ENCODE measurements at places on chromosomes 1 and 21.

GRCh38 chr1:88462096-88462487 is 222.0 kb upstream of the PKN2 start:
- no peak for DNase-seq

DNA sequence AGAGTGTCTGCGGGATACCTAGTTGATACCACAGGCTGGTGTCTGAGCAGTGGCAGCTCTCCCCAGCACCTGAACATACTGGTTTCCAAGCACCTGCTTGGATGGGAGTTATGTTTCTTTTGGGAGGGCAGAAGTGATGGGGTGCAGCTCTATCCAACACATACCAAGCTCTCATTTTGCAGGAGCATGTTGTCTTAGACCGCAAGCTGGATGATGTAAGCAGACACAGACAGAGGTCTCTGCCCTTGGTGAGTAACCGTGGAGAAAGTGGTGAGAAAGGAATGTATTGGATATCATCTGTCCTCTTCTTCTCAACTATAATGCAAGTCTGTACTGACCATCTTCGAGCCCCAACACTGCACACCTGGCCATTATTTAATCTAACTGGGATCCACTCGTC is 37.4 kb downstream of the ZNF496 start:
- no peak for DNase-seq

- DNase-seq = no peak
Observed at GRCh38 chr1:10900251-10900651, 103.8 kb upstream of the CASZ1 start.

DNA sequence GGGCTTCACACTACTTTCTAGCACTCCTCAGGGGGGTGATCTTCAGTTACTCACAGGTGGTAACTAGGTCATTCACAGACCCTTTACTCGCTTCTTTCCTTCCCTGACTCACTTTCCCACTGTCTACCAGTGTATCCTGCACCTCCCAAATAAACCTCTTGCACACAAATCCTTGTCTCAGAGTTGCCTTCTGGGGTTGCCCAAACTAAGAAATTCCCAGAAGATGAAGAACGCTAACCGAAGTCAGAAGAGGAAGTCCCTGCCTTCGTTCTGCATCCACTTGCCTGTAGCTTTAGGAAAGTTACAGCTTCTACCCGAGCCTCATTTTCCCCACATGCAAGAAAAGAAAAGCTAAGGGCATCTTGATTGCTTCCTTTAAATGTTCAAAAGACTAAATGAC is 11.9 kb upstream of the PADI4 start:
- no peak for DNase-seq

DNA sequence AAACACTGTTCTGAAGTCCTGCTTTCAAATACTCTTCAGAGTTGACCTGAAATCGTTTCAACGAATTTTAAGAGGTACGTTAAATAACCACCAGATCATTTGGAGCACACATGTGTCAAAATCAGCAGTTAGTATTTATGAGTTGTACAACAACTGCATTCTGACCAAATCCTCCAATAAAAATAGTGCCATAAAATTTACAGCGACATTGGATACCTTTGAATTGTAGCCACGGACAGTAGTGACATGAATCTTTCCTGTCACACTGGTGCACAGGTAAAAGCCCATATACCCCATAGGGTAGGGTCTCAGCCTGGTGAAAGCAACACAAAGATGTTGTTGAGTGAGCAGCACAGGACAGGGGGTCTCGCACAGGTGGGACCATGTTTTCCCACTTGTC is 121.5 kb downstream of the CLIC6 start:
- no peak for DNase-seq

DNA sequence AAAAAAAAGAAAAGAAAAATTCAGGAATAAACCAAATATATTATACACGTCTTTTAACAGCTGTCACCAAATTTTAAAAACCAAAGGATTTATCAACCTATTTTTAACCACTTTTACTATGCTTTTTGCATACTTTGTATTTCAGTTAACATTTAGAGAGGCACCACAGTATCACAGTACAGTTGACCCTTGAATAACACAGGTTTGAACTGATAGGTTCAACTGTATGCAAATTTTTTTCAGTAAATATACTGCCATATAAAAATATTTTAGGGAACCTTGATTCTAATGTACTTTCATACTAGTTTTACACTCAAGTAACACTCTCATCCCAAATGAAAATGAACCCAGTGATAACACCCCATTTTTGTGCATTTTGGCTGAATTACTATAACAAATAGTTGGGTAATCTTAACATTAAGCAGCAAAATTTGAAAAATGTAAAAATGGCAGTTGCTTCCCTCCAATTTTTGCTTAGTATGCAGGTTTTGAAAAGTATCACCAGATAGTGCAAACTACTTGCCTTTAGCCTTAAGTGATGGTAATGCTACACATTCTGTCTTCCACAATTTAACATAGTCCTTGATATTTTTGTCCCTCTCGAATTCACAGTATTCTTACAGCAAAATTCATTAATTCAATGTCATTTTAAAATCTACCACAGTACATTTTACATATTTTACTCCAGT is 10.8 kb upstream of the ADCY10 start:
- DNase-seq = no peak

- no peak for DNase-seq
Observed at GRCh38 chr1:43229826-43230780, 39.7 kb upstream of the TMEM125 start.

DNA sequence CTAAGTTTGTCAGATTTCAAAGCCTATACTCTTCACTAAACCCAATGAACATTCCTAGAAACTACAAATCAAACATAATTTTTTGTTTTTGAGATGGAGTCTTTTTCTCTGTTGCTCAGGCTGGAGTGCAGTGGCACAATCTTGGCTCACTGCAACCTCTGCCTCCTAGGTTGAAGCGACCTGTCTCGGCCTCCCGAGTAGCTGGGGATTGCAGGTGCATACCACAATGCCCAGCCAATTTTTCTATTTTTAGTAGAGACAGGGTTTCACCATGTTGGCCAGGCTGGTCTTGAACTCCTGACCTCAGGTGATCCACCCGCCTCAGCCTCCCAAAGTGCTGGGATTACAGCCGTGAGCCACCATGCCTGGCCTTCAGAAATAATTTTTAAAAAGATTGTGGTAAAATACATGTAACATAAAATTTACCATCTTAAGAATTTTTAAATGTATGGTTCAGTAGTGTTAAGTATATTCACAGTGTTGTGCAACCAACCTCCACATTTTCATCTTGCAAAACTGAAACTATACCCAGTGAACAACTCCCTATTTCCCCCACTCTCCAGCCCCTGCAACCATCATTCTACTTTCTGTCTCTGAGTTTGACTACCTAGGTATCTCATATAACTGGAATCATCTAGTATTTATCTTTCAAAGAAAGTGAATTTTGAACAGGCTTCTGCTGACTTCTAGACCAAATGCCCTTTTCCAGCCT is 2.7 kb upstream of the CFAP141 start:
- DNase-seq = peak; percentile 28

- DNase-seq = no peak
Observed at GRCh38 chr1:58057826-58058225, 488.7 kb downstream of the OMA1 start.

DNA sequence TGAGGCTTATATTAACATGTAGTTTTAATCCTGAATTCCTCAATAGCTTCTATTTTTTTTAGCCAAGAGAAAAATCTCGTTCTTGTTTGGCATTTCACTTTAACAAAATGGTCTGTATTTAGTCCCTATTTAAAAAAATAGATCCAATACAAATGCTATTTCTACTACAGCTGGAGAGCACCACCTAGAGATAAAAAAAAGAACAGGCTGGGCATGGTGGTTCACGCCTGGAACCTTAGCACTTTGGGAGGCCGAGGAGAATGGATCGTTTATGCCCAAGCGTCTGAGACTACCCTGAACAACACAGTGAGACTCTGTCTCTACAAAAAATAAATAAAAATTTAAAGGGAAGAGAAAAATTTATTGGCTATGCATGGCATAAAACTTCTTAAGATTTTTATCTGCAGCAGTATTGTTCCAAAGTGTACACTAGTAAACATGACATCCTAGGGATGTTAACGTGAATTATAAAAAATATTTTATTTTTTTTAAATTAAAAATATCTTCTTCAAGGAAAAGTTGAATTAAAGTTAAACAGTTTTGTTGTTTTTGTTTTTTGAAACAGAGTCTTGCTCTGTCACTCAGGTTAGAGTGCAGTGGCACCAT is 4.4 kb downstream of the ST7L start:
- no peak for DNase-seq

GRCh38 chr1:11740258-11741192 is 4.6 kb downstream of the AGTRAP start:
- DNase-seq = no peak

DNA sequence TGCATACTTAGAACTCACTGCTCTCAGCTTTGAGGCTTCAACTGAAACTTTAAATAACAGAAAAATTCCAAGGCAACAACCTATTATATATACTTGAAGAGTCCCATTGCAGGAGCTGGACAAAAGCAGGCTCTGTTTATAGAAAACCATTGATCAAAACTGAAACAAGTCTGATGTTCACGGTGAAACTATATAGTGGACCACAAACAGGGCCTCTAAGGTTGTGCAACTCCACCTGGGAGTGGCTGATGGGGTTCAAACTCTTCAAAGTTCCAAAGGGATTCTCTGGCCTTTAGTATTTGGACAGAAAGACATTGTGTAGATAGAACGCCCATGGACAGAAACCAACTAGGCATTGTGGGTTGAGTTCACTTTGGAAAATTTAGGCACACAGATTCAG is 140.3 kb downstream of the ZC3H11B start:
- no peak for DNase-seq

DNA sequence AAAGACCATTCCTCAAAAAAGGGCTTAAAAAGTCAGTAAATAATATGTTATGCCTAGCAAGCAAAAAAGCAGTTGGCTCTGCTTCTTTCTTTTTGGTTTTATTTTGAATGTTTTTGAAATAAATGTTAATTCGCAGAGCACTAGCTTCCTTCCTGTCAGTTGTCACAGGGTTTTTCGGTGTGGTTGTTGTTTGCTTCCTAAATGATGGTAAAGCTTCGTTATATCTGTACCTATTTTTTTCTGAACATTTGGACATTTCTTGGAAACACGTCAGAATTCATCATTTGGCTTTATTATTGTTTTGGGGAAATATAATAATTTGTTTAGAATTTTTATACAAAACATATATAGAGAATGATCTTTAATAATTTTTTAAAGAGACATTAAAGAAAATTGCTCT is 351.9 kb upstream of the SGIP1 start:
- no peak for DNase-seq

GRCh38 chr21:14836950-14837349 is 227.8 kb downstream of the NRIP1 start:
- DNase-seq = no peak

GRCh38 chr1:61742620-61743430 is 545 bp downstream of the PATJ start:
- DNase-seq = no peak

DNA sequence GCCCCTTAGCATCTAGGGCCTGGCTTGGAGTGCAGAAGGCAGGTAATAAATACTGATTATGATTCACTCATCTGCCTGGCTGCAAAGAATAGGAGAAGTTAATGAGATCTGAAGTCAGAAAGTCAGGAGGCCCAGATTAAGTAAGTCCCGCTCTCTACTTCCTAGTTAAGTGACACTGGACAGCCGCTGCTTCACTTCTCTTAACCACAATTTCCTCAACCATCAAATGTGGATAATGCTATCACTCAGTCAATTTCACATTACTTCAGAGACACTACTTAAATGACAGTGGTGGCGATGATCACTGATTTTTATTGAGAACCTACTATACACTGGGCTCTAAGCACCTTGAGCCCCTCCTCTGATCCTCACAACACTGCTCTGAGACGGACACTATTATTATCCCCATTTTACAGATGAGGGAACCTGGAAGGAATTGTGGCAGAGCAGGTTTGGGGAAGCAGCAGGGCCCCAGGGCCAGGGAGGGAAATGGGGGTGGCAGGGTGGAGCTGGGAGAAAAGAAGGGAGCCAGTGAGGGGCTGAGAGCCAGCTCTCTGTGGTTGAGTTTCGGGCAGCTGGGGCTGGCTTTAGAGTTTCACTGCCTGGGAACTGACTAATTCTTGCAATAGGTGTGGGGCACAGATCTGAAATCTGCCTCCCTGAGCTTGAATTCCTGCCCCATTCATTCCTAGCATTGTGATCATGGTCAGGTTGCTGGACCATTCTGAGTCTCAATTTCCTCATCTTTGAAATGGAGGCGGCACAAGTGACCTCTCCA is 2.4 kb upstream of the E2F2 start:
- no peak for DNase-seq

DNA sequence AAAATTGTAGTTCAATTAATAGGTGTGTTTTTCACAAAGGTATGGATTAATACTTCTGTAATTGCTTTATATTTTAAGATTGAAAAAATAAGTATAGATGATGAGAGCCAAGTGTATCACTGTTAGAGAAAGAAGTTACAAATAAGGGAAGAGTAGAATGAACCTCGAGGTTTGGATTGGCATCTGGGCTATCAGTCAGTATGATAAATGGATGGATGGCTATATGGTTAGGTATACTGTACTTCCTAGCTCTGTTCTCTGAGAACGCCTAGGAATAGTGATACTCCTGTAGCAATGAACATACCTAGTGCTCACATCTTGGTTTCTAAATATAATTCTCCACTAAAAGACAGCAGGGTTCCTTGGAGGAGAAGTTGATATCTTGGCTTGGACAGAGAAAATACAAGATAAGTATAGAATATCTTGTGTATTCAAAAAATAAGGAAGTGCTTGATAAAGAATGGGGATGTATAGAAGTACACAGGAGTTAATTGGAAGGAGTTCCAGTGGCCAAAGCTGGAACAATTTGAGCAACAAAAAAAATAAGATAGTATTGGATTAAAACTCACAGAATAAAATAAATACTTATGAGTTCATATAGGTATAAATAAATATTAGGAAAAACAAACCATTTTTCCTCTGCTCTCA is 12.4 kb downstream of the IPO9 start:
- DNase-seq = no peak

- no peak for DNase-seq
Observed at GRCh38 chr1:93961443-93961842, 52.2 kb upstream of the GCLM start.

DNA sequence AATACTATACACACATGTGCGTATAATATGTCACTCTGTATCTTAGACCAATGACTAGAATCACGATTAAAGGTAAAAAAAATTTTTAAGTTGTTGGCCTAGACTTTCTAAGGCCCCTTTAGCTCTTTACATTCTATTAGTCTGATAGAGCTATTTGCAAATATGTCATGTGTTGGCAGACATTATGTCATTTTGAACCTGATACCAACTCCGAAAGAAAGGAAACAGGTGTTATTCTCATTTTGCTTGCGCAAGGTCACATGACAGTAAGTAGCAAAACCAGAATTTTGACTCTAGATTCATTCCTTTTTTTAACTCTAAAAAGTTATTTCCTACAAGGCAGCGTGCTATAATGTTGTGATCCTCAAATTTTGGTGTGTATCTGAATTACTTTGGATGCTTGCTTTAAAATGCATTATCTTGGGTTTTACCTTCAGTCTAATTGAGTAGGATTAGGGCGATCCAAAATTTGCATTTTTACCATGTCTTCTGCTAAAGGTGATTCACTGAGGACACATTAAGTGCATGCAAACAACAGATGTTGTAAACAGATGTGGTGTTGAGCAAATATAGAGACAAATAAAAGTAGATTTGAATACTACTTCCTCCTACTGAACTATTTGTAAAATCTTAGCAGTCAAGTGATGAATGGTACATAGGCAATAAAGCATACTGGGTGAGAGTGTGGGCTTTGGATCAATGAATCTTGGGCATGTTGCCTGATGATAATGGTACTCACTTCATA is 63.5 kb upstream of the KIAA1614 start:
- no peak for DNase-seq

GRCh38 chr21:29219165-29219770 is 79.5 kb upstream of the BACH1 start:
- no peak for DNase-seq

GRCh38 chr1:45325851-45326506 is 716 bp upstream of the HPDL start:
- no peak for DNase-seq

Data from activated CD8-positive, alpha-beta memory T cell treated with anti-CD3 and anti-CD28 coated beads for 24 hours (primary cell).